ENCODE measurements at places on chromosomes 13 and 19.

GRCh38 chr13:73767747-73768315 lies 366.4 kb downstream of the KLF12 start:
- no peak for DNase-seq

DNA sequence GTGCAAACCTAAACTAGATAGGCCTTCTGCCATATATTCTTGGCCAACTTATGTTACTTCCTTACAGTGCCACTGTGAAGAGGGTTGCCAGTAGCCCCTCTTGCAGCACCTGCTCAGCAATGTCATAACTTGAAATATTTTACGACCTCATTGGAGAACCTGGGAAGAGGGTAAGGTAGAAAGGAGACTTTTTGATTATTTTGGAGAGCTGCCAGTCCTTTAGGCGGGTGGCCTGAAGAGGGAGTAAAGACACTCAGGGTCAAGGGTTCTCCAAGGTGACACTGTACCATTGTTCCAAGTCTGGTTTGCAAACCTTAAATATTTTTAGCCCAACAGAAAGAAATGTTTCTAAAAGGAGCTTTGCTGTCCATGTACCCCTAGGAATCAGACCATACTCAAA lies 118.3 kb downstream of the FLT1 start:
- no peak for DNase-seq

DNA sequence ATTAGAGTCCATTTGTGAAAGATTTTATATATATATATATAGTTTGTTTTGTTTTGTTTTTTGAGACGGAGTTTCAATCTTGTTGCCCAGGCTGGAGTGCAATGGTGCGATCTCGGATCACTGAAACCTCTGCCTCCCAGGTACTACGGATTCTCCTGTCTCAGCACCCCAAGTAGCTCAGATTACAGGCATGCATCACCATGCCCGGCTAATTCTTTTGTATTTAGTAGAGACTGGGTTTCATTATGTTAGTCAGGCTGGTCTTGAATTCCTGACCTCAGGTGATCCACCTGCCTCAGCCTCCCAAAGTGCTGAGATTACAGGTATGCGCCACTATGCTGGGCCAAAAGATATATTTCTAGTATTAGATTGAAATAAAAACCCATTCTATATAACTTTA lies 4.0 kb upstream of the ZNF701 start:
- no peak for DNase-seq

GRCh38 chr19:9406798-9407352 lies 28.5 kb downstream of the ZNF266 start:
- DNase-seq: peak; percentile 86

DNA sequence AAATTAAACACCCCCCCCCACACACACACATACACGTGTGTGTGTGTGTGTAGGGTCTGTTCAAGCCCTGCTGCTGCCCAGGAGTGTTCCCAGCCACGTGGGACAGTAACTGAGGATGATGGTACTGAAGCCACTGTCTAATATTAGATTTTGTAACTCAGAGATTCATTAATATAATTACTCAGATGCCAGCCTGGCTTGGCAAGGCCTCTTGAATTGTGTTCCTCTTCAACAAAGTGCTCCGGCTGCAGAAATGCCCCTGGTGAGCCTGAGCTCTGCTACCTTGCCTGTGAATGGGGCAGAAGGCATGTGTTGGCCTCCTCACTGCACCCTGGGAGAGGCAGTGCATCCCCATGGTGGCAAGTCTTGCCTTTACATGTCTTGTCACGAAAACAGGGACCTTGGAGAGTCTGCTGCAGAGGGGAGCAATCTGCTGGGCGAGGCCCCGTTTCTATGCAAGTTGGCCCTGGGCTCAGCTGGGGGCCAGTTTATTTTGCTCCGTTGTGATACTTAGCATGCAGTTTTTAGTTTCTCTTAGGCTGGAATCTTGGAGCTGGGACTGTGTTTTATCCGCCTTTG lies 44.0 kb downstream of the NFIX start:
- no peak for DNase-seq

- peak; percentile 9 for DNase-seq
Observed at GRCh38 chr13:101265934-101266333, 150.4 kb downstream of the NALCN start.

DNA sequence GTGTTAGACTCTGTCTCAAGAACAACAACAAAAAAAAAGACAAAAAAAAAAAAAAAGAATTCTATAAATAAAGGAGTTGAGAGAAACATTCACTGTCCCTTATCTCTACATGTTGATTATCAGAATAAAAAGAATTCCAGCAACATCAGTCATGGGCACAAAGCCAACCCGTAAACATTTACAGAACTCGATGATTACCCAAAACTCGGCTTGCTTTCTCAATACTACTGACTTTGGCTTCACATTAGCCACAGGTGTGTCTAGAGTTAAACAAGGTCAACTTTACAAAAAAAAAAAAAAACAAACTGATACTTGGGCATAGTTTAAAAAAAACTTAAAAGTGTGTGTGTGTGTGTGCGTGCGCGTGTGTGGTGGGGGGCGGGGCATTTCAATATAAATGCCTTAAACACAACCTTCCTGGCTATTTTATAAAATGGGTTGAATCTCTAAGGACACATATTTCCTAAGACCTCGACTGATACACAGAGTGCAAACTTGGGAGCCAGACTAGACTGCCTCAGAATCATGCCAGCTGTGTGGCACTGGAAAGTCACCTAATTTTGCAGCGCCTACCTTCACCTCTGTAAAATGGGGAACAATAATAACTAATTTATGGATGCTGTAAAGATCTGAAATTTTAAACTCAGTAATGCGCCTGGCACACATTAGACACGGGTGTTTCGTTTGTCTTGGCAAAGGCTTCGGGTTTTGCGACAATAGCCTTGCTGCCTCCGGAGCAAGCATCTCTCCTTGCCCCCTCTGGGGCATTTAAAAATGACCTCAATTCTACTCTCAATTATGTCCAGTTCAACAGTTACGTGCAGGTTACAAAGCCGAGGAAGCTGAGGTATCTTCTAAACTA lies 922 bp downstream of the EBPL start:
- DNase-seq: peak; percentile 86

DNA sequence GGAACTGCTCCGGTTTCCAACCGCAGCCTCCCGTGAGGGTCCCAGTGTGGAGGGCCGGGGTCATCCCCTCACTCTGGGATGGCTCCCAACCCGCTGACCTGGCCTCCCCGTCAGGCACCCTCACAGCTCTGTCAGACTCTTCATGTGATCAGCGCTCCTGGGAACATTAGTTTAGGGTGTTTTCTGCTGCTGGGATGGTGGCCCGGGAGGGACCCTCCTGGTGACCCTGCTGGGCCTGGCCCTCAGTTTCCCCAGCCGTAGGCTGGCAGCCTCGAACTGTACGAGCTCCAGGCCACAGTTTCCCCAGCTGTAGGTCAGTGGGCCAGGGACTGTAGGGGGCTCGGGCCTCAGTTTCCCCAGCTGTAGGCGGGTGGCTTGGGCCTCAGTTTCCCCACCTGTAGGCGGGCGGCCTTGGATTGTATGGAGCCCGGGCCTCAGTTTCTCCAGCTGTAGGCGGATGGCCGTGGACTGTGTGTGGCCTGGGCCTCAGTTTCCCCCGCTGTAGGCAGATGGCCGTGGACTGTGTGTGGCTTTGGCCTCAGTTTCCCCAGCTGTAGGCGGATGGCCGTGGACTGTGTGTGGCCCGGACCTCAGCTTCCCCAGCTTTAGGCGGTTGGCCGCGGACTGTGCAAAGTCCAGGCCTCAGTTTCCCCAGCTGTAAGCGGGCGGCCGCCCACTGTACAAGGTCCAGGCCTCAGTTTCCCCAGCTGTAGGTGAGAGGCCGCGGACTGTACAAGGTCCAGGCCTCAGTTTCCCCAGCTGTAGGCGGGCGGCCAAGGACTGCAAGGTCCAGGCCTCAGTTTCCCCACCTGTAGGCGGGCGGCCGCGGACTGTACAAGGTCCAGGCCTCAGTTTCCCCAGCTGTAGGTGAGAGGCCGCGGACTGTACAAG lies 1.3 kb upstream of the PTBP1 start:
- DNase-seq: no peak

DNA sequence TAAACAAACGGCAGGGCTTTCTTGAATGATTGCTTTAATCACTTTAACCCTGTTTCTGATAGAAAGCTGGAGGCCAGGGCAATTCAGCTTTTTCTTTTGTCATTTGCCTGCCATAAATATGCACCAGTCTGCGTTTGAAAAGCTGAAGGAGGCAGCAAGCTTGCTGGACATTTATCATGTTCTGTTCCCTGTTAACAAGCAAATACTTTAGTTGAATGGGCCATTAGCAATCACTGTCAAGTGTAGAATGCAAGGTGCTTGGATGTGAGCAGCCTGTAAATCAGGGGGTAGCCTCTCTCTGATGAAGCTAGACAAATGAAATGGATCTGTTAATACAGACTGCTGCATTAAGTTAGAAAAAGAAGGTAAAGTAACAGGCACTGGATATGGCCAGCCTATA lies 7.6 kb downstream of the EFNB2 start:
- no peak for DNase-seq

GRCh38 chr13:113951246-113951999 lies 22.5 kb downstream of the C13orf46 start:
- DNase-seq: peak; percentile 69

DNA sequence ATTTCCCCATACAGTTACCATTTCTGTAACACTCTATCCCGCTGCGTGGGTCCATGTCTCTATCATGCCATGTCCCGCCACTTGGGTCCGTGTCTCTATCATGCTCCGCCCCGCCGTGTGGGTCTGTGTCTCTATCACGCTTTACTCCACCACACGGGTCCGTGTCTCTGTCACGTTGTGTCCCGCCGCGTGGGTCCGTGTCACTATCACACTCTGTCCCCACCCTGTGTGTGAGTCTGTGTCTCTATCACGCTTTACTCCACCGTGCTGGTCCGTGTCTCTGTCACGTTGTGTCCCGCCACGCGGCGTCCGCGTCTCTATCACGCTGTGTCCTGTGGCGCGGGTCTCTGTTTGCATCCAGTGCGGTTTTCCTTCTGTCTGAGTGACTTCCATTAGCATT lies 11.6 kb downstream of the ADPRHL1 start:
- no peak for DNase-seq

DNA sequence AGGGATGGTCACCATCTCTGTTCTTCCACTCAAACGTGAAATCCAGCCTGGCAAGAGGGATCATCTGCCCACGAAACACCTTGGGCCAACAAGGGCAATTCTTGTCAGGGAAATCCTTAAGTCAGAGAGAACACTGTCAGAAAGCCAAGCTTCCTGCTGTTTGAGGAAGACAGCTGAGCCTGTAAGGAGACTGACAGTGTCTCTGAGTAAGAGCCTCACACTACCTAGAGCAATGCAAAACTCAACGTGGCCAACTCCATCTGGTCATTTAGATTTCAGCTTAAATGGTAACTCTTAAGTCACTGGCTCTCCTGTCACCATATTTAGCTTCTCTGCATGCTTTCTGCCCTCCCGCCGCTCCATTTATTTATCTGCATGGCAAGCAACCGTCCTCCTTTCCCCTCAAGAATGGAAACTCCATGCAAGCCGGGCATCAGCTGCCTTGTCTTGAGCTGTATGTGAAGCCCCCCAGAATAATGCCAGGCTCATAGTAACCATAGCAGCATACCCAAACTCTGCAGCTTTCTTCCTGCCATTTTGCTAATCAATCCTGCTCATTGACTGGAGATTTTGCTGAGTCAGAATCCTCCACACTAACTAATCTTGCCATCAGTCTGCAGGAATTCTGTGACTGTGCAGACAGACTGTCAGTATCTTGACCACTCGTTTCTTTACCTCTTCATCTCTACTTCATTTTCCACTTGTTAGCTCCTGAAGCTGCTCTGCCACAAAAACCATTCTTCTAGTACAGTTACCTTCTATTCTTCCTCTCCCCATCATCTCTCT lies 159.8 kb downstream of the IRS2 start:
- no peak for DNase-seq

DNA sequence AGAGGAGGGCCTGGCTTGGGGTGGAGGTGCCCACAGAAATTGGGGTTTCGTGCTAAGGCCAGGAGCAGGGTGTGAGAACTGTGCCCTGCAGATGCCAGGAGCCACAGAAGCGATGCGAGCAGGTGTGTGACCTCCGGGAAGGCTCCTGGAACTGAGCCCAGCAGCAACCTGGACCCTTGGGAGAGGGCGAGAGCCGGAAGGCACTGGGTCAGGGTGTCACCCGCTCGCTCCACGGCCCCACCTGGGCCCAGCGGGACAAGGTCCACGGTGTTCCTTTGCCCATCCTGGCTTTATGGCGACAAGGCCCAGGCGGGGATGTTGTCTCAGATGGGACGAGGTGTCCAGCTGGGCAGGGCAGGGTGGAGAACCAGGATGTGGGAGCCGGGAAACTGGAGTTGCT lies 4.2 kb downstream of the MISP start:
- no peak for DNase-seq

- peak; percentile 58 for DNase-seq
Observed at GRCh38 chr13:32314271-32315237, 609 bp downstream of the ZAR1L start.

GRCh38 chr13:113596321-113597200 lies 12.0 kb downstream of the TFDP1 start:
- no peak for DNase-seq

- DNase-seq: no peak
Observed at GRCh38 chr19:17137417-17137816, 61.8 kb downstream of the MYO9B start.

DNA sequence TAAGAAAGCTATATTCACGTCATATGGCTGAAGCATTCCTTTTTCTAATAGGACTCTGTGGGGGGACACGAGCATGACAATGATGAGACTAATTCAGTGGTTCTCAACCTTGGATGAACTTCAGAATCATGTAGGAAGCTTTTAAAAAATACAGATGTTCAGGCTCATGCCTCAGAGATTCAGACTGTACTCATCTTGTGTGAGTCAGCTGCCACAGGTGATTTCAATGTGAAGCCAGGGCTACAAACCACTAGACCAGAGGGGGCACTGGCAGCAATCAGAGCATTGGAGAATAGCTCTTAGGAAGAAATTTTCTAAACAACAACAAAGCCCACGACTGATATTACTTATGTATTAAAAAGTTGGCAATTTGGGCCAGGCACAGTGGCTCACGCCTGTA lies 91.7 kb downstream of the SERP2 start:
- no peak for DNase-seq

DNA sequence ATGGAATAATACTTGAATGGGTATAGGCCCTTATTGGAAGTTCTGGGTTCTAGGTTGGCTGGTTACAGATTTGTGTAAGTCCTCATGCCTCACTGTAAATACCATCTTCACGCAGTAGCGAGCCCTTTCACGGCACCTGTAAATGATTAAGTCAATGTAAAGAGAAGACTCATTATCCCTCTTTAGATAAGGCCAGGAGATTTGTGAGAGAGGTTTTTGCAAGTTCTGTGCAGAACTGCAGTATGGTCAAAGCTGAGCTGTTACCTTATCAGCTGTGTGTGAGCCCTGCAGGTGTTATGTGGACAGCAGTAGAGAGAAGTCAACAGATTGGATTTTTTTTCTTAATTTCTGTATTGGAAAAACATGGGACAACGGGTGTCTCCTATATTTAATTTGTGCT lies 141.6 kb downstream of the SHISA2 start:
- no peak for DNase-seq
